ENCODE measurements at places on chromosomes 11 and 22. TPM values are rescaled to one million over a fixed set of nuclear protein-coding genes. Genes with fewer than 3 reads are reported as not detected.

SLN gene
- 0.57 TPM for total RNA-seq

DNA sequence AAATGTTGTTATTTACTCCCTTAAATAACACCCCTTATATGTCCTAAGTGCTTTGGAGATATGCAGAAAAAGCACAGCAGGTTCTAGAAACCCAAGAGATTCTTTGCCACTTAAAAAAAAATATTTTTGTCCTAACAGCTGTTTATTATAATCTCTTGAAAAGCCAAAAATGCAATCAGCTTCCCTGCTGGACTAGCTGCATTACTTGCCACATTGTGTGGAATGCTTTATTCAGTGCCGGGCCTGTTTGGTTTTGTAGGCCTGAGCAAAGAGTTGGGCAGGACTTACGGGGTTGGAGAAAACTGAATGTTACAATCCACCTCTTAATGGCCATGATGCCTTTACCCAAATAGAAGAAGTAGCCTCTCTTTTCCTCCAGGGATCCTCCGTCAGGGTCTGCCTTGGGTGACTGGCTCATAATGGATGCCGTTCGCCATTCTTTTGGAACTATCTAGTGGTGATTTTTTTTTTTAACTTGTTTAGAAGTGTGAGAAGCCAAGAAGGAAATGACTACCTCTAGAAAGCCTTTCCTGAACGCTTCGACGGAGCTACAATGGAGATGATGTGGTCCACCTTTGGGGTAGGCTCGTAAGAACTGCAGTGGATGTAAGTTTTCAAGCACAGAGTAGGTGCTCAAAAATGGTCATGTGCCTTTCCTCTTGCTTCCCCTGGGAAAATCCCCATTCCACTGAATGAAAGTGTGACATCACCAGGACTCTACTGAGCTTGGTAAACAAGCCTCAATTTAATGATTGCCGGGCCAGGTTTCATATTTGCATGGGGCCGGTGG lies 241.3 kb upstream of the NCAM1 start:
- no peak for DNase-seq

DNA sequence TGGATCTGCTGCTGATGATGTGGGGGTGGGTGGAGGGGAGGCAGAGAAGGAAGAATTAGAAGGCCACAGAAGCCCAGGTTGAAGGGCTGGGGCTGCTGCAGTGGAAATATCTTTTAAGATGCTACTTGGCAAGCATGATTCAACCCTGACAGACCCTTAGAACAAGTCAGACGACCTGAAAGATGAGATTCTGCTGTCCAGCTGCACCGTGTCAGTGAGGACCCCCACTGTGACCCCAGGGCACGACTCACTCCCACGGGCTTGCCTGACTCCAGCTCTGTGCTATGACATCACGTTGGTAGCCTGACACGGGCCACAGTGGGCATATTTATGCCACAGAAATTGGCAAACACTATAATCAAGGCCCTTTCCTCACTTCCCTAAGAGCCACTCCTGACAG lies 36.0 kb downstream of the LRFN4 start:
- DNase-seq = no peak

GRCh38 chr22:17536269-17536668 lies 27.0 kb upstream of the SLC25A18 start:
- peak; percentile 53 for DNase-seq

ZNF215 gene
- total RNA-seq = 9.6 TPM

Data from ureter (tissue), 1 donor.